Ureter (tissue), 1 donor: ENCODE measurements at places on chromosomes 7 and 10. TPM values are rescaled to one million over a fixed set of nuclear protein-coding genes. Genes with fewer than 3 reads are reported as not detected.

GRCh38 chr10:43024524-43024923, 52.3 kb upstream of the RET start:
- DNase-seq = no peak

The ZNF777 gene
- total RNA-seq = 15.1 TPM

DNA sequence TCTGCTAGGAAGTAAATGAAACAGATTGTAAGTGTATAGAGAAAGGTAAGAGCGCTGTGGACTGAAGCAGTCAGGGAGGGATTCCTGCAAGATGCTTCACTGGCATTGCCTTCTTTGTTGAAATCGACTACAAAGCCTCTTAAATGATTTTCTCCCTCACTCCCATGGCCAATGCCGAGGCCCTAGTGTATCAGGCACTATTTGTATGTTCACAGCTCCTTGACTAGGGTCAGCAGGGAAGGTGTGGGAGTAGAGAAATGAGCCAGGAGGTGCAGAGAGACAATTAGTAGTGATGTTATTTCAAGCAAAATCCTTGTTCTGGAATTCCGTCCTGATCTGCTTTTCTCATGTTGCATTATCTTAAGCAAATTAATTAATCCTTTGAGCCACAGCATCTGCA, 22.9 kb upstream of the DUSP5 start:
- DNase-seq = no peak

DNA sequence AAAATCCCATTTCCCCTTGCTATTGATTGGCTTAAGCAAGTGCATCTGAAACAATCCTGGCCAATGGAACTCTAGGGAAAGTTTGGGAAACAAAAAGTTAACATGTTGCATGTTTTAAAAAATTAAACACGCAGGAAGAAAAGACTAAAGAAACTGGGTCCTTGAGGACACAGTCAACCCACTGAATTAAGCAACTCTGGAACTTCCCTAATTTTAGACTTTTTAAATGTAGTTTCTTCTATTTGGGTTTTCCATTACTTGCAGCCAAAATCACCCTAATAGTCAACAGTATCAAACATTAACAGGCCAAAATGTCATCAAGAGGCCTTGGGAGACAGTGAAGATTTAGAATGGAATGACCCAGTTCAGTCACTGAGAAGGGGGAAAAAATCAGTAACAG, 40.6 kb downstream of the OSBPL3 start:
- DNase-seq = no peak

- DNase-seq = no peak
These were observed 43.1 kb downstream of the SYPL1 start for GRCh38 chr7:106068986-106069385.

DNA sequence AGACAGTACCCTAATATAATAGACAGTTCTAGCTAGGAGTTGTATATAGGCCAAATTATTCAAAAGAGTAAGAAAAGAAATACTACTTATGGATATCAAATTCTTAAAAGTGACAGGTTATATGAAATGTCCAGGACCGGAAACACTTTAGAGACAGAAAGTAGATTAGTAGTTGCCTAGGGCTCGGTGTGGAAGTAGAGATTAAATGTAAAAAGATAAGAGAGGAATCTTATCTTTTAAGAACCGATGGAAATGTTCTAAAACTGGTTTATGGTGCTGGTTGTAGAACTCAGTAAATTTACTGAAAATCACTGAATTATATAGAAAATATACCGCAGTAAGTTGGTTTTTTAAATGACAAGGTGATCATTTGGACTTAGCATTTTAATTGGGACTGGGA, 147.5 kb upstream of the ASAH2 start:
- no peak for DNase-seq

DNA sequence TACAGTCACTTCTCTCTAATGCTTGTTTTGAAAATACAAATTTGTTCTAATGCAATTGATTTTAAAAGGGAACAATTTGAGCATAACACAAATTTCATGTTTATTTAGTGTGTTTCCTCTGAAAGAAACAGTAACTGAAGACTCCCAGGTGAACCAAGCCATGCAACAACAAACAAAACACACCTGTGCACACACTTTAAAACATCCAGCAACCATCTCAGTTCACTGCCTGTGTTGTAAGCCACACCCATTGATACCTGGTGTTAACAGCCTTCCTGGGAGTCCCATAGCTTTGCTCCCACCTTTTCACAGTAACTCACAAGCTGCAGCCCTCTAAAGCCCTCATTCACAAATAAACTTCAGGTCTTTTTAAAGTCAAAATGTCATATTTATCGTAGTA, 89.3 kb downstream of the DOCK4 start:
- no peak for DNase-seq

DNA sequence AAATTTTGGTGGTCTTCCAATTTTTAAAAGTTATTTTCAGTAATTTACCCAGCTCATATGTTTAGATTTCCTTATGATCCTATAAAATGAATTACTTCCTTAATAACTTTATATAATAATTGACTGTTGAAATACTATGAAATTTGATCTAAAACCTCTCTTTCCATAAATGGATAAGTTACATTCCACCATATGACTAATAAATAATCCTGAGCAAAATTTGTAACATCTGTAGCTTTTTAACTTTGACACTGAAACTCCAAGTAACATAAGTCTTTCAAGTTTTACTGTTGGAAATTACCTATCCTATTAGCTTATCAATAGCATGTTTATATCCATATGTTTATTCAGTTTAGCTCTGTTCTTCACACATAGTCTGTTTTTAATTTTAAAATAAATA, 85.3 kb downstream of the HECTD2 start:
- no peak for DNase-seq

GRCh38 chr10:14384915-14385314, 54.2 kb upstream of the FRMD4A start:
- no peak for DNase-seq

The RBP4 gene
- 3.3 TPM for total RNA-seq

The SNCG gene
- 706 TPM for total RNA-seq

The C10orf143 gene
- 11.6 TPM for total RNA-seq

DNA sequence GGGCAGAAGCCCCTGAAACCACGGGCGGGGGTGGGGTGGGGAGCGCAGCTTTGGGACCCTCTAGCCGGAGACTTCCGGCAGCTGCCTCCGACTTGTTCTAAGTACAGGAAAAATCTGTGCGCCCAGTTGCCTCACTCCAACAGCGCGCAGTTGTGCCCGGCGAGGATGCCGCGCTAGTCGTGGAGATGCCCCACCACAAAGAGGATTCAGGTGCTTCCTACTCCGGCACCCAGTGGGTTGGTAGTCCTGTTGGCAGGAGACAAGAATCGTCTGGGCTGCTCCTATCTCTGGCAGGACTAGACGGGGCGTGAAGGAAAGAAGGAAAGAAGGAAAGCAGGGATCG, 465 bp upstream of the NPY start:
- DNase-seq = no peak

DNA sequence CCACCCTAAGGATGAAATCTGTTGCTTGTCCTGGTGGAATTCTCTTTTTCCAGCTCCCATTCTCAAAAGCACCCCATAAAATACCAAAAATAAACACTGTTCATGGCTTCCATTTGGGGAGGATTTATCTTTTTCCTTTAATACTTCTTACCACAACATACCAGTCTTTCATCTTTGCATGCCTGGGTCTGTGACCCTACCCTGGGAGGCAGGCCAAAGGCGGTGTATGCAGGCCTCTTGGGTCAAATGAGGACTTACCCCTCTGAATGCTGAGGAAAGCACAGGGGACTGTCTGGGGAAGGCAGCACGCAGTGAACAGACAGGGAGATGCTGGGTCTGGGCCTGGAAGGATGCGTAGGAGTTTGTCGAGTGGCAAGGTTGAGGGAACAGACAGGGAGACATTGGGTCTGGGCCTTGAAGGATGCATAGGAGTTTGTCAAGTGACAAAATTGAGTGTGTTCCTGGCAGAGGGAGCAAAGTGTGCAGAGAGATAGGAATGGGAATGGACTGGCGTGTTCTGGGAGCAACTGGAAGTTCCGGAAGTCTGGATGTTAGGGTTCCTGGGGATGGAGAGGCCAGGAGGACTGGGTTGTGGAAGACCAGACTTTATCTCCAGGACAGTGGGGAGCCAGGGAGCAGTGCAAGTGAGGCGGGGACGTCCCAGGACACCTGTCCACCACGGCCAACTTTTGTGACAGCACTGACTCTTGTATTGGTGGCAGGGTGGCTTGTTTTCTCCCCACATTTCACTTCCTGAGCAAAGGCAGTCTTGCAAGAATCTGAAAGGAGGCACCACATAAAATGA, 40.8 kb downstream of the MYL10 start:
- peak; percentile 44 for DNase-seq

- no peak for DNase-seq
These were observed 342.5 kb downstream of the RPS24 start for GRCh38 chr10:78375854-78376785.

The FXYD4 gene
- total RNA-seq = 13.8 TPM

The CRYGN gene
- not detected for total RNA-seq

GRCh38 chr7:112226701-112227276, 20.3 kb downstream of the ZNF277 start:
- DNase-seq = no peak

- DNase-seq = no peak
These were observed 206.4 kb downstream of the ITGB1 start for GRCh38 chr10:32751582-32751981.

DNA sequence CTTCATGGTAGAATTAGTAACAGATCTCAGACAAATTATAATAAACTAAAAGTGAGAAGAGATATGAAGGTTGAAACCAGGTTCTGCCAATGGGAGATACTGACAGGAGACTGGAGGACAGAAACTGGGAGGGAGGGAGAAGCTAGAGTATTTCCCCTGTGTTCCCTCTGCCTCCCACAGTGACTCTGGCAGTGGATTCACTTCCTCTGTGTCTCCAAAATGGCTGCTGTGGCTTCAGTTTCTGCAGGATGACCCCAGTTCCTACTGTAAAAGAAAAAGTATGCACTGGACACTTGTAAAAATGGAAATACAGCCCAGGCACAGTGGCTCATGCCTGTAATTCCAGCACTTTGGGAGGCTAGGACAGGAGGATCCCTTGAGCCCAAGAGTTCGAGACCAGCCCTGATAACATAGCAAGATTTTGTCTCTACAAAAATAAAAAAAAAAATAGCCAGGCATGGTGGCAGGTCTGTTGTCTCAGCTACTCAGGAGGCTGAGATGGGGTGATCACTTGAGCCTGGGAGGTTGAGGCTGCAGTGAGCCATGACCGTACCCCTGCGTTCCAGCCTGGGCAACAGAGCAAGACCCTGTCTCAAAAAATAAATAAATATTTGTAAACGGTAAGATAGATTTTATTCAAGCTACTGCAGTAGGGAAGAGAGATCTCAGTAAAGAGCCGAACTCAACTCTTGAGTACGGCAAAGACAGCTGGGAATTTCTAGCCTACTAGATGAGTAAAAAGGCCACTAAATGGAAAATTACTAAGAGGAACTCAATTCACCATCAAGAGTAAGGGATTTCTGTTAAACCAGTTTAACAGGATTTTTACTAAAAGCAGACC, 156.6 kb upstream of the TRIM24 start:
- DNase-seq = no peak

- DNase-seq = no peak
These were observed 302.9 kb upstream of the ZMIZ1 start for GRCh38 chr10:78765726-78766335.

DNA sequence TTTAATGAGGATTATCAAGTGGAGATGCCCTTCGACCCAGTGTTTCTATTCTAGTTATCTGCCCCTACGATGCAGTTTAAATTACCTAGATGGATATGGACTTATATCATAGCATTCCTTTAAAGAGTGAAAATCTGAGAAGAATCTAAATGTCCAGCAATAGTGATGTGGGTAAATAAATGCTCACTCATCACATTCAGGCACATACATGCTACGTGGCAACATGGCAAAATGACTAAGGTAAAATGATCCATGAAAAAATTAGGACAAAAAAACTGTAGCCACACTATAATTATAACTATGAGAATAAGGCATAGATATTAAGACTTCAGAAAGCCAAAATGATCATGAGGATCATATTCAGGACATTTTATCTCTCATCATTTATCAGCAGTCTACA, 82.4 kb upstream of the PDE1C start:
- DNase-seq = no peak

GRCh38 chr10:79055892-79056291, 12.9 kb upstream of the ZMIZ1 start:
- DNase-seq = no peak

The CAMK2B gene
- not detected for total RNA-seq

- no peak for DNase-seq
These were observed 45.3 kb upstream of the MALRD1 start for GRCh38 chr10:19003341-19003740.

- no peak for DNase-seq
These were observed 1.2 kb upstream of the NAMPT start for GRCh38 chr7:106285855-106286492.

DNA sequence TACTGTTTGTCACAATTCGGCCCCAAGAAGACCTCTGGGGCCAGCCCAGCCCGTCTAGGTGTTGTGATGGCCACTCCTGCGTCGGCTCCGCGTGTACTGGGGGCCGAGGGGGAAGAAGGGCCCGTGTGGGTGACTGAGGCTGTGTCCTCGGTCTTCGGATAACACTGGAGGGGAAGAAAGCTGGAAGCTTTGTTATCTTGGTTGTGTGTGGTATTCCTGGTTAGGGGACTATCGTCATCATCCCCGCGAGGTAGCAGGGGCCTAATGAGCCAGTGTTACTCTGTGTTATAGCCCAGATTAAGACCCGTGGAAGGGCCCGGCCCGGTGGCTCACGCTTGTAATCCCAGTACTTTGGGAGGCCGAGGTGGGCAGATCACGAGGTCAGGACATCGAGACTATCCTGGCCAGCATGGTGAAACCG, 854 bp downstream of the MTG1 start:
- DNase-seq = no peak

- DNase-seq = no peak
These were observed at the start of gene ADARB2 for GRCh38 chr10:1737222-1738061. Gene ADARB2 (minus strand): TSS chr10:1737525.

- DNase-seq = no peak
These were observed 484.3 kb downstream of the ADRA2A start for GRCh38 chr10:111561124-111561523.

The GTPBP10 gene
- 37.1 TPM for total RNA-seq

GRCh38 chr7:37216156-37216852, 232.4 kb downstream of the ELMO1 start:
- no peak for DNase-seq

DNA sequence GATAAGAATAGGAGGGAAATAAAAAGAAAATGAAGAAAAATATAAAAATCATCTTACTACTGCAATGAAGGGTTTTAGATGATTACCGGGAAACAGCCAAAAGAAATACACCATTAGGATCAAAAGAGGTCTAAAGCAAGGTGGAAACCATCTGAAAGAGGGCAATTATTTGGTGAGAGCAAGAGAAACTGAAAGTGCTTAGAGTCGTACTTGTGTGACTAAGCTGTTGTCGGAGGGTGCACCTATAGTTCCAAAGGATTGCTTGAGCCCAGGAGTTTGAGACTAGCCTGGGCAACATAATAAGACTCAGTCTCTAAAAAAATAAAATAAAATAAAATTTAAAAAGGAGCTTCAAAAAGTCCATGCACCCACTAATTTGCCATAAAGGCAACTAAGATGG, 169.5 kb downstream of the DKK1 start:
- no peak for DNase-seq

- no peak for DNase-seq
These were observed 52.0 kb upstream of the PRSS1 start for GRCh38 chr7:142697270-142697669.
